Naive thymus-derived CD4-positive, alpha-beta T cell (primary cell): ENCODE measurements at places on chromosomes 16 and 17.

- no peak for DNase-seq
Observed at GRCh38 chr17:15893658-15894024, 51.3 kb upstream of the ADORA2B start.

DNA sequence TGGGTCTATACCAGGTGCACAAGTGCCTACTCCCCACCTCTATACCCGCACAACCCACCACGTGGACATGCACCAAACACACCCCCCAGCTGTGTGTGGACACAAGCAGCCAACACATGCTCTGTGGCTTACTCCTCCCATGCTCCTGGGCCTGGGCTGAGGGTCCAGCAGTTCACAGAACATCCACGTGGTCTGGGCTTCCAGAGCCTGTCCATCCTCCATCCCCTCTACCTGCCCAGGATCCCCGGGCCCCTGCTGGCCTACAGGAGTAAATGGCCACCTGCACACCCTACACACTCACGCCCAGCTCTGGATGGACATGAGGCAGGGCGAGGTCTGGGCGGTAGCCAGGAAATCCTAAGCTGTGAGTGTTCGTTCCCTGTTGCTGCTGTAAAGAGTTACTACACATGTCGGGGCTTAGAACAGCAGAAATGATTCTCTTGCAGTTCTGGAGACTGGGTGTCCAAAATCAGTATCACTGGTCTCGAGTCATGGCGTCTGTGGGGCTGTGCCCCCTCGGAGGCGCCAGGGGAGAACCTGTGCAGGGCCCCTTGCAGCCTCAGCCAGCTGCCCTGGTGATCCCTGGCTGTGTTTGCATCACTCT is 15.0 kb upstream of the RAI1 start:
- no peak for DNase-seq

DNA sequence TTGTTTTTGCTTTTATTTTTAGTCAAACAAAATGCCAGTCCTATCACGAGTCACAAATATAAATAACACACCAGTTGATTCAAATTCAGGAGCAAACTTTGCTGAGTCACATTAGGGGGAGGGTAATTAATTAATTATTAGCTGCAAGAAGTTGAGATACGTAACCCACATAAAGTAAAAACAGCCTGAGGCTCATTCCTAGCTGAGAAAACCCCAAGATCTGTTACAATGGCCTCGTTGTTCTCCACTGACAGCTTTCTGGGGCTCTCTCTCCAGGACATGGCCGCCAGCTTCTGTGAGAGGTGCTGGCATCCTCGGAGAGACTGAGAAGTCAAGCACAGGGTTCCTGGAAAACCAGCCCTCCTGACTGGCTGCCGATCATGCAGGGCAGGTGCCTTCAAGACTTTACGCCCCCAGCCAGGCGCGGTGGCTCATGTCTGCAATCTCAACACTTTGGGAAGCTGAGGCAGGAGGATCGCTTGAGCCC is 11.1 kb downstream of the RAB40B start:
- DNase-seq: no peak

- DNase-seq: no peak
Observed at GRCh38 chr17:31388770-31389656, 2.5 kb upstream of the RAB11FIP4 start.

DNA sequence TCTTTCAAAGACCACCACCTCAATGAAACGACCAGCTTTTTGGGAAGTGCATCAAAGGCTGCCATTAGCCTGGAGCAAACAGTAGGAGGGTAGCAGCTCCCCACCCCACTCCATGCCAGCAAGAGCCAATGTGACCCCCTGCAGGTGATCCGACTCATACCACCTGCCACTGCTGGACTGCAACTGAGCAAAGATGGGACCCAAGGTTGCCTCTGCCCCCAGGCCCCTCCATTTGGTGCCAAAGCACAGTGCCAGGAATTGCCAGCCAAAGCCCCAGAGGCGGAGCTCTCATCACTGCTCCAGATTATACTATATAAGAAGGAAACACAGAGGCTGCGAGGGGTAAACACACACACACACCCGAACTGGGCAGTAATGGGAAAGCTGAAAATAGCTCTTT is 8.3 kb downstream of the PITPNM3 start:
- no peak for DNase-seq

- no peak for DNase-seq
Observed at GRCh38 chr16:23395732-23396131, 57.3 kb downstream of the COG7 start.

GRCh38 chr16:16083421-16084156 is 134.2 kb downstream of the ABCC1 start:
- no peak for DNase-seq

DNA sequence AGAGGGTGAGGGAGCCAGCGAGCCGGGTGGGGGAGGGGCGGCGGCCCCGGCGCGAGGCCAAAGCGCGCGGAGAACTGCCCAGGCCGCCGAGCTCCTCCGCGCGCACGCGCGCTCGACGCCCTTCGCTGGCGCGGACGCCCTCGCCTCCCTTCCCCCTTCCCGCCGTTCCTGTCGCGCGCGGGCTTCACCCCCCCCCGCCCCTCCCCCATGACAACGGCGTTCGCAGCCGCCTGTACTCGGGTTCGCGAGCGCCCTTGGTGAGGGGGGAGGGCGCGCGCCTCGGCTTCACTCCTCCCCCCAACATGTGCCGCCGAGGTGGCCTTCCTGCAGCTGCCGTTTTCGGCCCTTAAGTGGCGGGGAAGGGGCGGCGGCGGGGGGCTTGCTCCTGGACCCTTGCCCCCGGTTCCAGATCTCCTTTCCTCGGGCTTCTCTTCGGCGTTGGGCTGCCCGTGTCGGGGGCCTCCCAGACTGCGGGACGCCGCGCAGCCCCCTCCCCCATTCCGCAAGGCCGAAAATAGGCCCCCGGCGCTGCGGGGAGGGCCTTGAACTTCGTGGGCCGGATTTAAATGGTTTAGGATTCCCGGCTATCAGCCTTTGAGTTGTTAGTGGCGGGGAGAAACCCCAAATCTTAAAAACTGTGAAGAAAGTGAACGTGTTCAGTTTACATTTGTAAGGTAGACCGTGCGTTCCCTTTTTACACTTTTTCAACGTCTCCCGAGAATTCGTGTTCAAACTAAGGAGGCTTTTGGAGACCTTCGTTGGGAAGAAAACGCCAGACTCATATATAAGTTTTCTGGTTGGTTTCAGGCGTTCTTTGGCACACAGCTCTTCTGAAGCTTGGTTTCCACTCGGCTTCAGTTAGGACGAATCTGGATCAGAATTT is 653 bp downstream of the SRRM2 start:
- DNase-seq: no peak

GRCh38 chr17:65533852-65534457 is 27.5 kb downstream of the AXIN2 start:
- no peak for DNase-seq

DNA sequence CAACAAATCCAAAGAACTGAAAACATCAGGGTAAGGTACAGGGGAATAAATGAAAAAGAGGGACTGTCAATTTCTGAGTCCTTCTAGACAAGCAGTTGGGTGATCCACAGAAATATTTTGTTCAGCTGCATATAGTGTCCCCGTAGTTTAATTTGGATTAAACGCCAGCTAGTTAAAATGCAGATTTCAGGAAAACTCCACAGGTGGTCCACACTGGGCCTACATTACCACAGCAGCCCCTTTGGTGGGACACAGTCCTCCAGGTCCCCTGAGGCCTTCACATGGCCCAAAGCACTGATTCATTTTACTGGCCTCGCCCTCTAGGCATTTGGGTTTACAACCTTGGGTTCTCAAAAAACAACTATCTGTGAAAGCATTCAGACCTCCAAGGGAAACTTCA is 4.6 kb downstream of the ARHGAP17 start:
- no peak for DNase-seq

- no peak for DNase-seq
Observed at GRCh38 chr17:55783684-55784245, 32.9 kb downstream of the PCTP start.

DNA sequence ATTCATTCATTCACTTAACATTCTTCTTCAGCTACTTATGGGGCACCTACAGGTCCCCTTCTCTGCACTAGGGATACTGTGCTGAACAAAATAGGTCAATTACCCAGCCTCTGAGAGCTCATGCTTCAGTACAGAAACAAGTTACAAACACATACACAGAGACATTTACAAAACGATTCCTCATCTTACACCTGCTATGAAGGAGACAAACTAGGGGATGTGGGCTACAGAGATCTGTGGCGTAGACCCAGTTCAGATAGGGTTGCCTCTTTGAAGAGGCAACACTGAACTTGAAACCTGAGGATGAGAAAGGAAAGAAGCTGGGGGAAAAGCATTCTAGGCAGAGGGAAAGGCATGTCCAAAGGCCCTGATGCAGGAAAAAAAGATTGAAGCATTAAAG is 5.2 kb downstream of the IL21R start:
- DNase-seq: no peak

DNA sequence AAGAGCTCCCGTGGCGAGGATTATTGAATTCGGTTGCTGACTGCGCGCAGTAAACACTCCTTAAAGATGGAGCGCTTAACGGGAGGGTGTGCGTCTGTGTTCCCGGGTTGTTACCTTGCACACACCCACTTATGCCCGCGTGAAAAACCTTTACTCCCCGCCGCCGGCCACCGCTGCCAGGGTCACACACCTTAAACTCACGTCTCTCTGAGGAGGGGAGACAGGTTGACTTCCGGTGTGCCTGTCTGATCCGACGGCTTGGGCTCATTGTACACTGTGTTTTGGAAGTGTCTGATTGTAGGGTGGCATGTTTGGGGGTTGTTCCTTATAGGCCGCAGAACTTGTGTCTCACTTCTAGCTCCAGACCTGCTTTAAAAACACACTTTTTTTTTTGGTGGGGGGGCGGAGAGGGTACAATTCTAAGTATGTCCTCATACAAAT is 66.8 kb downstream of the KPNA2 start:
- peak; percentile 44 for DNase-seq

DNA sequence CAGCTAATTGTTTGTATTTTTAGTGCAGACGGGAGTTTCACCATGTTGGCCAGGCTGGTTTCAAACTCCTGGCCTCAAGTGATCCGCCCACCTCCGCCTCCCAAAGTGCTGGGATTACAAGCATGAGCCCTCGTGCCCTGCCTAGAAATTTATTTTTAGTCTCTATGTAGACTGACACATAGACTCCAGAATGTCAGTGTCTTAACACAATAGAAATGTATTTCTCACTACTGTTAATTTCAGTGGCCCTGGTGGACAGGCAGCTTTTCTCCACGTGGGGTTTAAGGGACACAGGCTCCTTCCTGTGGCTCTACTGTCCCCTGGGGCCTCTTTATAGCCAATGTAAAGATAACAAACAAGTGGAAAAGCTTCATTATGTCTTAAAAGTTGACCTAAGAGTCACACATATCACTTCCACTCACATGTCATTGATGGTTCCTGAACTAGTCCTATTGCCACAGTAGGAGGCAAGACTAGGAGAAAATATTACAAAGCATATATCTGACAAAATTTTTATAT is 43.8 kb downstream of the COPRS start:
- DNase-seq: no peak
